ENCODE measurements at places on chromosomes 2 and 18. TPM values are rescaled to one million over a fixed set of nuclear protein-coding genes. Genes with fewer than 3 reads are reported as not detected.
A peak's percentile ranks its signal among the peaks of the same experiment; 100 is the strongest.

The C1QL2 gene
- total RNA-seq = not detected

The PLCD4 gene
- total RNA-seq = 0.73 TPM

- no peak for DNase-seq
Observed at GRCh38 chr18:76205906-76206305, 289.1 kb downstream of the ZNF516 start.

DNA sequence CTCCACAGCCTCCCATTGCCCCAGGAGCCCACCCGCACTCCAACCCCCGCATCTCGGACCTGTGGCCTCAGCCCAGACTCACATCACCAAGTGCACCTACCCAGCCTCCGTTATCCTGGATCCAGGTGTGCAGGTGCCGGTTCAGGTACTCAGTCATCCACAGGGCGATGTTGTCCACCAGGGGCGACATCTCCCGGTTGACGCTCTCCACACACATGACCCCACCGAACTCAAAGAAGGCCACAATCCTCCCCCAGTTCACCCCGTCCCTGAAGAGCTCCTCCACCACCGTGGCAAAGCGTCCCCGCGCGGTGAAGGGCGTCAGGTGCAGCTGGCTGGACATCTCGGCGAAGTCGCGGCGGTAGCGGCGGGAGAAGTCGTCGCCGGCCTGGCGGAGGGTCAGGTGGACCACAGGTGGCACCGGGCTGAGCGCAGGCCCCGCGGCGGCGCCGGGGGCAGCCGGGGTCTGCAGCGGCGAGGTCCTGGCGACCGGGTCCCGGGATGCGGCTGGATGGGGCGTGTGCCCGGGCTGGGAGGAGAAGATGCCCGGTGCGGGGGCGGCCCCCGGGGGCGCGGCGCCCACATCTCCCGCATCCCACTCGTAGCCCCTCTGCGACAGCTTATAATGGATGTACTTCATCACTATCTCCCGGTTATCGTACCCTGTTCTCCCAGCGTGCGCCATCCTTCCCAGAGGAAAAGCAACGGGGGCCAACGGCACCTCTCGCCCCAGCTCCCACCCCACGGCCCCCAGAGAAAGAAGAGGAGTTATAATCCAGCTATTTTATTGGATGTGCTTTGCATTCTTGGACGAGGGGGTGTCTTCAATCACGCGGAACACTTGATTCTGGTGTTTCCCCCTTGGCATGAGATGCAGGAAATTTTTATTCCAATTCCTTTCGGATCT, 1.3 kb downstream of the BCL2 start:
- DNase-seq = peak; percentile 94

Data from endodermal cell (in vitro differentiated cells).